Natural killer cell (primary cell): ENCODE measurements at places on chromosomes 11 and 22.

DNA sequence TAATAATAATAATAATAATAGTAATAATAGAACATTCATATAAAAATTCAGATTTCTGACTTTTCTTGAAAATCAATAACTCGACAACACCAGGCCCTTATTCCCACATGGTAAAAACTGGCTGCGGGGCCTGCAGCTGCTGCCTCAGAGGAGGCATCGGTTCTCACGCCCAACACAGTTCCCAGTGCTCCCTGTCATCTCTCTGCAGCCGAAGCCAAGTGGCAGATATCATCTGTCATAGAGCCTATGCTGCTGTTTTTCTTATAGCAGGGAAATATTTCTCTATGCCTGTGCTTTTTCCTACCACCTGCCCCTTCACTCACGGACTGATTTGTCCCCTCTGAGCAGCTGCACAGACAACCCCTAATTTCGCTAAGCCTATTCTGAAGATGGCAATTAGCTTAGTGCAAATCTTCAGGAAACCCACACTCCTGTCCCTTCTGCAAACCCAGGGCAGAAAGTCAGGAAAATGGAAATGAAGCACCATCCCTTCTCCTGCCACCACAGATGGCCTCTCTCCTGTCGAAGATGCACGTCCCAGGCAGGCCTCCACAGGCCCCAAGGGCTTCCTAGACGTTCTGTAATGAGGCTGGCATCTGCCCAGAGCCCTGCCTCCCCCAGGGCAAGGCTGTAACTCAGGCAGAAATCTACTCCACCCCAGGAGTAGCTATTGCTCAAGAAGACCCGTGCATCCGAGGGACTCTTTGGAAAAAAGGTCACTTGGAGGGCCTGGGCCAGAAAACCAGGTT, 66.7 kb downstream of the SYN3 start:
- H3K4me1 ChIP-seq = no peaks in the 10 kb centered on the region
- no peak overlapping the region for H3K27ac ChIP-seq
- no peak for DNase-seq

- no peak overlapping the region for H3K4me3 ChIP-seq
- no peak overlapping the region for H3K27ac ChIP-seq
- H3K36me3 ChIP-seq = no peaks in the 10 kb centered on the region
- no peak for DNase-seq
- H3K27me3 ChIP-seq = no peaks in the 10 kb centered on the region
These were observed 20.8 kb upstream of the ARRB1 start for GRCh38 chr11:75371949-75372876.

GRCh38 chr11:108945341-108945740, 280.5 kb downstream of the DDX10 start:
- no peak overlapping the region for H3K27ac ChIP-seq
- H3K36me3 ChIP-seq = peaks cover 6% of the 10 kb centered on the region
- H3K4me3 ChIP-seq = no peak overlapping the region
- no peak for DNase-seq
- H3K4me1 ChIP-seq = peaks cover 3% of the 10 kb centered on the region

DNA sequence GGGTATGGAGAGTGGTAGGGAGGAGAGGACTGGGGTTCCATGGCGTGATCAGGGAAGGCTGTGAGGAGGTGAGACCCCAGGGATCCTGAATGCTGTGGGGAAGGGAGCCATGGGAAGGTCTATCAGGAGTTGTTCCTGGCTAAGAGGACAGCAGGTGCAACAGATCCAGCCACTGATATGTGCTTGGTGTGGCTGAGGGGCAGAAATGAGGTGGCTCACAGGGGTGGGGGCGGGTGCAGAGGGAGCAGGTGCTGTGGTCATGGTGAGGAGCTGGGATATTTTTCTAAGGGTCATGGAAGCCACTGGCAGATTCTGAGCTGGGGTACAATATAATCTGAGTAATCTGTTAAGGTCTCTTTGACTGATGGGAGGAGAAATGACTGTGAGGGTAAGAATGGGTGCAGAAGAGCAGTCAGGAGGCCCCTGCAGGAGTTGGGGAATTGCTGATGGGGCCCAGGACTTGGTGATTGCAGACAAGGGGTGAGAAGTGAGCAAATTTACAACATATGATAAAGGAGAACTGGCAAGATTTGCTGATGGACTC, 31.3 kb upstream of the DMC1 start:
- no peak for DNase-seq
- H3K27me3 ChIP-seq = no peaks in the 10 kb centered on the region
- no peak overlapping the region for H3K27ac ChIP-seq
- no peak overlapping the region for H3K4me3 ChIP-seq

GRCh38 chr11:30196400-30197206, 34.2 kb upstream of the FSHB start:
- H3K36me3 ChIP-seq = no peaks in the 10 kb centered on the region
- no peaks in the 10 kb centered on the region for H3K4me1 ChIP-seq
- H3K27me3 ChIP-seq = no peaks in the 10 kb centered on the region
